NT2/D1 (cell line): ENCODE measurements at places on chromosomes 2 and 18.
A peak's percentile ranks its signal among the peaks of the same experiment; 100 is the strongest.

GRCh38 chr2:156455361-156455975 is 19.3 kb downstream of the GPD2 start:
- no peak for DNase-seq

DNA sequence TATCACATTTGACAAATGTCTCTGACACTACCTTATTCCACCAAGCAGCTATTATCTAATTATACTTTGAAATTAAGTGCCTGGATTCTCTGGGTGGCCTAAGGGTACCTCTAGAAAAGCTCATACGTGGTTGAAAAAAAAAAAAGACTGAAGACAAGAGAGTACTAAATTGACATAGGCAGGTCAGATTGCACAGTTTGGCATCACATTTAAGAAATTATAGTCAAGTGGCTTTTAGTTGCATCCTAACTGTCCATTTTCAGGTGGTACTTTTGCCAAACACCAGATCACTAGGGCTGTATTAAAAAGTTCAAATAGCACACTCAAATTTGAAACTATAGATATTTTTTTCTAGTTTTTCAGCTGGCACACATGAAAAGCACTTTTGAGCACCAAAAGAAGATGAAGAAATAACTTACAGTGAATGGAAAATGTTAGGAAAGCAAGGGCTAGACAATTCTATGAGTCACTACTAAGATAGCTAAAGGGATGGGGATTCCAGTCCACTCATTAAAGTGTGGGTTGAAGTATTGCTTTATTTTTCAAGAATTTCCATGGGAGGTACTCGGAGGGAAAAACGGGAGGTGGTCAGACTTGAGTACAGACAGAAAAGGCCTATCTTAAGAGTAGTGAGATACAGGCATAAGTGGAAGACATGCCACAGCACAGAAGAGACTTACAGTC is 106.5 kb upstream of the COL5A2 start:
- no peak for DNase-seq

DNA sequence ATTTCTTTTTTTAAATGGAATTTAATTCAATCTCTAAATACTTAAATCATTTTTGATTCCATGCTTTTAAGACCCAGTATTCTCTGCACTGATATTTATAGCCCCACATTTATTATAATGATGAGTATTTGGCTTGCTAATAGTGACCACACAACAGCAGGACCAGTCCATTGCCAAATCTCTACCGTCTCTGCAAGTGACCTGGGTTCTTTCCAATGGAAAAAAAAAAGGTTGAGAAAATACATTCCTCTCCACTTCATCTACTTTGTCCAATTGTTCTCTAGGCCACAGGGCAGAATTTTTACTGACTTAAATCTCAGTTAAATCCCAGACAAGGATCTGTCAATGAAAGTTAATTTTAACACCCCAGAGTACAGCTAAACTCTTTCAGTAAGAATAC is 20.5 kb downstream of the GRB14 start:
- no peak for DNase-seq

DNA sequence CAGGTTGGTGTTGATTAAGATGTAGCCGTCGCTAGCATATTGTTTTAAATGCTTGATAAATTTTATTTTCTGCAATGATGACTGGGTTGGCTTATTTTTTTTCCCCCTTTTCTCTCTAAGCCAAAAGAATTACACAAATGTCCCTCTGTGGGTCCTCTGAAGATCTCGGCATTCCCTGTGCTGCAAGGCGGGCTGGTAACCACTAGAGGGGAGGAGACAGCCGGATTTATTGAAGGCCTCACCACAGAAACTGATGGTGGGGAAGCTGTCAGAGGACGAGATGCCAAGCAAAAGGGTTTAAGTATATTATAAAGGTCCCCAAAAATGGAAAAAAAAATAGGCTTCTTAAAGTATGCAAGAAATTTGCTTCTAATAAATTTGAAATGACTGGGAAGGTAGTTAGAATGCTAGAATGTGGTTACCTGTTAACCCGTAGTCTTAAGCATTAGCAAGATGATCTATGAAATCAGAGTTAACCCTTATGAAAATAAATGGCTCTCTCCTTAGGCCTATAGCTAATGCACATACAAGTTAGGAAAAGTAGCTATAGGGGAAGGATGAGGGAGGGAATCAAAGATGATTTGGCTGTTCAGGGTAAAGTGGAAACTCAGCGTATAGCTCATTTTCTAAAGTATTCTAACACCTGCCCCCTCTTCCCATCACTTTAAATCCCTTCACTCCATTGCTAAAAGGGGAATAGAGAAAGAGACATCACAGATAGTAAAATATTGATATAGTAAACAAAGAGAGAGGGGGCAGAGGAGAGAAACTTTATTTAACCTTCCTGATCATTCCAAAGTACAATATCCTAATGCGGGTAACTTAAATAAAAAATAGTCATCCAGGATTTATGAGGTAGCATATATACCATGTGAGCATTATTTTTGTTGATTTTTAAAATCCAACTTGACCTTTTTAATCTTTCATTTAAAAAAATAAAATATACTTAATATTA is 894.5 kb upstream of the POU3F3 start:
- DNase-seq: peak; percentile 40

- no peak for DNase-seq
These were observed 298.3 kb downstream of the NBAS start for GRCh38 chr2:15262792-15263191.

DNA sequence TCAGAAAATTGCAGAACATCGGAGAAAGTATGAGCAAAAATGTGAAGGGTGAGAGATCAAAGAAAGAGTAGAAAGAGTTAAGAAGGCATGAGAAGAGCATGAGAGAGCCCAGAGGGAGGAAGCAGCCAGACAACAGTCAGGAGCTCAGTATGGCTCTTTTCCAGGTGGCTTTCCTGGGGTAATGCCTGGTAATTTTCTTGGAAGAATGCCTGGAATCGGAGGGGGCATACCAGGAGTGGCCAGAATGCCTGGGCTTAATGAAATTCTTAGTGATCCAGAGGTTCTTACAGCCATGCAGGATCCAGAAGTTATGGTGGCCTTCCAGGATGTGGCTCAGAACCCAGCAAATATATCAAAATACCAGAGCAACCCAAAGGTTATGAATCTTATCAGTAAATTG is 271.8 kb upstream of the TFPI start:
- no peak for DNase-seq

DNA sequence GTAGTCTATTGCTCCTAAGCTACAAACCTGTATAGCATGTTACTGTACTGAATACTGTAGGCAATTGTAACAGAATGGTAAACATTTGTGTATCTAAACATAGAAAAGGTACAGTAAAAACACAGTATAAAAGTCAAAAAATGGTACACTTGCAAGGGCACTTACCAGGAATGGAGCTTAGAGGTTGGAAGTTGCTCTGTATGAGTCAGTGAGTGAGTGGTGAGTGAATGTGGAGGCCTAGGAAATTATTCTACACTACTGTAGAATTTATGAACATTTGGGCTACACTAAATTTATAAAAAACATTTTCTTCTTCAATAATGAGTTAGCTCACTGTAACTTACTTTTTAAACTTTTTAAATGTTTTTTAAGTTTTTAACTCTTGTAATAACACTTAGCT is 19.0 kb downstream of the NABP1 start:
- DNase-seq: no peak

GRCh38 chr18:42480441-42480840 is 525.4 kb downstream of the PIK3C3 start:
- no peak for DNase-seq

DNA sequence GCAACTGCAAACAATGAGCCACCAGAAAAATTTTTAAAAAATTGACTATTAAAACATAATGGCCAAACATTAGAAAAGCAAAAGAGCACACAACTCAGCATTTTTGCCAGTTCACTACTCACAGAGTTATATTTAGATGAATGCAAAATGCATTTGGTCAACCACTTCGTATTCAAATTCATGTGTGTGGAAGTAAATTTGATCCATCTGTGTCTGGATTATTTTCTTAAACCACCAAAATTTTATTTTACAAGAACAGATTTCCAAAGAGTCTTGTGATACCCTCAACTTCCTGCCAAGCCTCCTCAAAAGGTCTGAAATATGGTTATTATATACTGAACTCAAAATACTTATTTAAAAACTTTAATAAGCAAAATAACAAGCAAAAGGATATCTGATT is 57.4 kb downstream of the PPP1R1C start:
- DNase-seq: no peak

- no peak for DNase-seq
These were observed 102.6 kb upstream of the GLI2 start for GRCh38 chr2:120632796-120633646.

DNA sequence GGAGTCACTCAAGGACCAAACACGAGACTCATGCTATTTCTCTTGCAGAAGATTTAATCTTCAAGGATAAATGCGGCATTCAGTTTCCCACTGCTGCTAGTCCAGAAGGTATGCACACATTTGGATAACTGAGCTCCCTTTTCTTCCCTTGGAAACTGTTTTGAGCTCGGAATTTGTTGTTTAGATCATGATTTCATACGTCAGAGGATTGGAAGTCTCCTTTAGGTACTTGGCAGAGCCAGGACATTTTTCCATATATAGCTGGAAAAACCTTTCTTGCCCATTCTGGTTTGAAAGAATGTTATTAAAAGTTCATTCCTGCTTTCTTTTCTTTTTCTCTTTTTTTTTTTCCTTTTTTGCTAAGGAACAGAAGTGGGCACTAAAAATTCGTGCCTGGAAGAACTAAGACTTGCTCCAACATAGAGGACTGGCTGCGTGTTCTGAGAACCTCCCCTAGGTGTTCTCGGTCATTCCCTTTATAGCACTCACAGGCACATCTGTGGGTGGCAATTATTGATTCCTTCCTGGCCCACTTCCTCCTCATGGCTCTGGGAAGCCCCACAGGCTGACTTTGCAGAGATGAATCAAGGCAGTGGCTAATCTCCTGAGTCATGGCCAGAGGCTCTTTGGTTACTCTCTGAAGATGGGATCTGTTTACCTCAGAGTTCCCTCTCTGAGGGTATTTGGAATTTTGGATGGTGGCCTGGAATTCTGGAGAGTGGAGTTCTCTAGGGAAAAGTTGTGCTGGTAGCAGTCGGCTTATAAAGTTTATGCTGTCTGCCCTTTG is 104.8 kb downstream of the PLCL1 start:
- DNase-seq: no peak

DNA sequence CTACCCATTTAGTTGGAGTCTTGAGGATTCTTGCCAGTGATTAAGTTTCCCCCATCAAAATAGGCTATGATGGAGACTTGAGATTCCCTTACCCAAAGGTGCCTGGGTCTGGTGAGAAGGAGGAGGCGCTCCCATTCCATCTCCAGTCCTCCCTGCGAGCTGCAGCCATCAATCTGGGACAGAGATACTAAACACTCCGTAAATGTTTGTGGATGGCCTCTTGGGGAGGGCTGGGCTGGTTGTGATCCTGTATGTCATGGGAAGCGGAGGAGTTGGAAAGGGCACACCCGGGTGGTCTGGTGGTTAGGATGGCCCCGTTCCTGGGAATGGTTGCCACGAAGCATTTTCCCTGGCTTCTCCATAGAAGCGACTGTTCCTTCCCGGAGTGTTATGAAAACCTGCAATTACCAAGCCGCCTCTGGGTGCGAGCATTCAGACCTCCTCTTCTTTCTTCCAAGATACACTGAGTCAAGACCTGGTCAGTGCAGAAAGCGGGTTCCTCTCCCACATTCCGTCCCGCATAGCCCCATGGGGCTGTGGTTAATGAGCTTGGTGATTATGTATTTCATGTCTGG is 196.9 kb downstream of the CTIF start:
- no peak for DNase-seq

DNA sequence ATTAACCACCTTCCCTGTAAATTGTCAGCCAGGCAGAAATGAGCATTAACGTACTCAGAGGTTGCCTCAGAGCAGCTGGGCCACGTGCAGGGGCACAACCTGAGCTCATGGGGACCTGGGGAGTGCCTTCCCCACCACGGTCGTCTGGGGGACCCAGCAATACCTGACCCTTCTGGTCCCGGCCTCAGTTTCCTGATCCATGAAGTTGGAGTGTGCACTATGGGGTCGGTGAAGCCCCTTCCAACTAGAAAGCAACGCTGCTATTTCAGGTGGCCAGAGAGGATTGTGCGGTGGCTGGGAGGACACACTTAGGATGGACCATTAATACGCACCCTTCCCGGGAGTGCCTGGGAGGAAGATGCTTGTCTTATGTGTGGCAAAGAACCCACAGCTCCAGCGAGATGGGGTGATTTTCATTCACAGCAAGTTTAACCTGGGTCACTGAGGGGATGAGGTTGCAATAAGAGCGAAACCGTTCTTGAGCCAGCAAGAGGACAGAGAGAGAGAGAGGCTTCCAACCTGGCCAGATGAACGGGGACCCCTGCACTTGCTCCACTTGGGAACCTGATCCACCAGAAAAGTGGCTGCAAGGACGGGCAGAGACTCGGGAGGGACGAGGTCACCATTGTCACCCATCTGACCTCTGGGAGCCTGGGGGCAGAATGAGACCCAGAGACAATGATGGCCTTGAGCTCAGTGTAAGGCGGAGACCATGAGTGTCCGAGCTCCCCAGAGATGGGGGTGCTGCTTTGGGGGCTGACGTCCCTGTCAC is 36.2 kb downstream of the NGEF start:
- DNase-seq: no peak

GRCh38 chr18:71643822-71644221 is 900.3 kb downstream of the CBLN2 start:
- no peak for DNase-seq

GRCh38 chr2:137802038-137802437 is 162.2 kb upstream of the HNMT start:
- DNase-seq: no peak

GRCh38 chr2:60553495-60554073 is at the start of gene BCL11A:
BCL11A (minus strand) TSS chr2:60553654; CDS start chr2:60553270, 384 bp downstream.
- peak; percentile 92 for DNase-seq

DNA sequence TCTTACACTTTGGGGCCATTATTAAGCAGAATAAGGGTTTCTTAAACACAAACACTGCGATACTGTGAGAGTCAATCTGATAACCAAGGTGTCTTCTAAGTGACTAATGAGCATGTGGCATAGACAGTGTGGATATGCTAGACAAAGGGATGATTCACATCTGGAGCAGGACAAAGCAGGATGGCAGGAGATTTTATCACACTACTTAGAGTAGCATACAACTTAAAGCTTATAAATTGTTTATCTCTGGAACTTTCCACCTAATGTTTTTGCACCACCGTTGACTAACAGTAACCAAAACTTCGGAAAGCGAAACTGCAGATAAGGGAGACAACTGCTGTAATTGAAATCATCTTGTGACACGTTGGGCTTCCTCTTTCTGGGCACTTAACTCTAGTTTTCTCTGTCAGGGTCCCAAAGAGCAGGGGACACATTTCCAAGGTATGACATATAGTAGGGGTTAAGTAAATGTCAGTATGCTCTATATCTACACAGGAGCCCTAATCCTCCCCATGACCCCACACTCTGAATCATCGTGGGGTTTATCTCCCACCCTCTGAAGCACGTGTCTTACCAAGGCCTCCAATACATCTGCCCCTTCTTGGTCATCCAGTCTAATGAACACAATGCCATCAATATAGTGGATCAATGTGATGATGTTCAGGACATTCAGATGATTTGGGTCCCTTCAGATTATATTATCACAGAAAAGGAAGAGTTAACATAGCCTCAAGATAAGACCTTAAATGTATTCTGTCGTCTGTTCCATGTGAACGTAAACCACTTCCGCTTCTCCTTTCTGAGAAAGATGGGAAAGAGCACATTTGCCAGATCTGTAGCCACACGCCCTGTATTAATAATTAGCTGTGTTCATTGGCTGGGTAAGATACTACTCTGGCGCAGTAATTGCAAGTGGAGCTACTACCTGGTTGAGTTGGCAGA is 78.7 kb downstream of the FTCDNL1 start:
- no peak for DNase-seq

GRCh38 chr2:40315683-40316082 is 136.2 kb downstream of the SLC8A1 start:
- no peak for DNase-seq

- DNase-seq: no peak
These were observed 17.5 kb downstream of the CAPN13 start for GRCh38 chr2:30789670-30790210.
